ENCODE measurements at places on chromosomes 3 and 15. TPM values are rescaled to one million over a fixed set of nuclear protein-coding genes. Genes with fewer than 3 reads are reported as not detected.
A peak's percentile ranks its signal among the peaks of the same experiment; 100 is the strongest.

Gene PSMA4
- 95.3 TPM for total RNA-seq

Gene FBXL22
- 0.25 TPM for total RNA-seq

Gene LIPC
- total RNA-seq: 136 TPM

GRCh38 chr3:44114142-44114541 lies 127.5 kb upstream of the TOPAZ1 start:
- H3K36me3 ChIP-seq: no peaks in the 10 kb centered on the region
- DNase-seq: peak; percentile 52
- H3K4me3 ChIP-seq: no peak overlapping the region
- H3K27ac ChIP-seq: no peak overlapping the region
- H3K27me3 ChIP-seq: no peaks in the 10 kb centered on the region
- no peaks in the 10 kb centered on the region for H3K4me1 ChIP-seq

DNA sequence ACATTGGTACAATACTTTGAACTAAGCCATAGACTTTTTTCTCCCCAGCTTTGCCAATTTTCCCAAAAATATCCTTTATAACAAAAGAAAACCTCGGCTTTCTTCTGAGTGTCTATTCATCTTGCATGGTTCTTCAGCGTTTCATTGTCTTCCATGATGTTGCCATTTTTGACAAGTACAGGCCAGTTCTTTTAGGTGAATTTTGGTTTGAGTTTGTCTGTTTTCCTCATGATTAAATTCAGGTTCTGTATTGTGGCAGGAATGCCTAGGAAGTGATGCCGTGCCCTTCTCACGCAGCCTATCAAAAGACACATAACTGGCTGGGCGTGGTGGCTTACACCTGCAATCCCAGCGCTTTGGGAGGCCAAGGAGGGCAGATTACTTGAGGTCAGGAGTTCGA lies 7.6 kb upstream of the CSPG4 start:
- H3K27ac ChIP-seq: no peak overlapping the region
- H3K4me1 ChIP-seq: no peaks in the 10 kb centered on the region
- no peaks in the 10 kb centered on the region for H3K36me3 ChIP-seq
- no peak for DNase-seq

- DNase-seq: peak; percentile 62
- no peaks in the 10 kb centered on the region for H3K36me3 ChIP-seq
- peaks cover 4% of the 10 kb centered on the region for H3K27me3 ChIP-seq
- peak overlapping the region; percentile 35 for H3K4me3 ChIP-seq
These were observed 524 bp downstream of the IGF1R start for GRCh38 chr15:98648654-98649471.

DNA sequence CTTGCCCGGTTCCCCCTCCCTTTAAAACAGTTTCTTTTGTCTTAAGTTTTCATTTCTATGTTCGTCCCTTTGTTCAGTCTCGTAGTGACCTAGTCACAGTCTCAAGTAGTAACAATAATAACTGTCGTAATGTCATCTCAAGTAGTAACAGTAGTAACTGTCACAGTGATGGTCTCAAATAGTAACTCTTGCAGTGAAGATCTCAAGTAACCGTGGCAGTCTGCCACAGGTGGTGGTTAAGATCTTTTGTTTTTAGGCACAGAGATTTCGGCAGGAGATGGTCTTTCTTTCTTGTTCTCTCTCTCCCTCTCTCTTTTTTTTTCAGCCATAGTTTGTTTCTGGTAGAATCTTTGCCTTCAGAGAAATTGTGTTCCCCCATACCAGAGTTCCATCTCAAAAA lies 656.0 kb upstream of the SGO1 start:
- H3K4me3 ChIP-seq: no peak overlapping the region
- no peaks in the 10 kb centered on the region for H3K27me3 ChIP-seq
- DNase-seq: no peak
- no peak overlapping the region for H3K27ac ChIP-seq

Data from liver (tissue), 10 donors.